ENCODE measurements at places on chromosomes 16 and 17.

GRCh38 chr17:32502710-32503109 is 15.9 kb downstream of the CDK5R1 start:
- no peak for DNase-seq

DNA sequence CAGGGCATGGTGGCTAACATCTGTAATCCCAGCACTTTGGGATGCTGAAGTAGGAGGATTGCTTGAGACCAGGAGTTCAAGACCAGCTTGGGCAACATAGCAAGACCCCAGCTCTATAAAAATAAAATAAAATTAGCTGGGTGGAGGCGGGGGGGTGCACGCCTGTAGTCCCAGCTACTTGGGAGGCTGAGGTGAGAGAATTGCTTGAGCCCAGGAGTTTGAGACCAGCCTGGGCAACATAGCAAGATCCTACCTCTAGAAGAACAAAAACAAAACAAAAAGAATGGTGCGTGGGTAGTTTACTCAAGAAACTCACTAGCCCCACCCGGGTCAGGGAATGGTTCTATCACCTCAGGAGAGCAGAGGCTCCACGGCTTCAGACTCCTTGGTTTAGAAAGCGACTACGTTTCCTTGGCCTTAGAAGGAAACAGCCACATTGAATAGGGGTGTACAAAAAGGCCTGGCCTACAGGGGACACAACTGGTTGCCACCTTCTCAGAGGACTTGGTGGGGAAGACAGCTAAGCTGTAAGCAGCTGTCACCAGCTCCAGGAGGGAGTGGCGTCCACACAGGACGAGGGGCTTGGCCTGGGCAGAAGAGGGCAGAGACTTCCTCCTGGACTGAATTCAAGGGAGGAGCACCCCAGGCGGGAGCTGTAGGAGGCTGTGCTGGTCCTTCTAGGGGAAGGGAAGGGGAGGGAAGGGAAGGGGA is 716 bp downstream of the TK1 start:
- DNase-seq = no peak

DNA sequence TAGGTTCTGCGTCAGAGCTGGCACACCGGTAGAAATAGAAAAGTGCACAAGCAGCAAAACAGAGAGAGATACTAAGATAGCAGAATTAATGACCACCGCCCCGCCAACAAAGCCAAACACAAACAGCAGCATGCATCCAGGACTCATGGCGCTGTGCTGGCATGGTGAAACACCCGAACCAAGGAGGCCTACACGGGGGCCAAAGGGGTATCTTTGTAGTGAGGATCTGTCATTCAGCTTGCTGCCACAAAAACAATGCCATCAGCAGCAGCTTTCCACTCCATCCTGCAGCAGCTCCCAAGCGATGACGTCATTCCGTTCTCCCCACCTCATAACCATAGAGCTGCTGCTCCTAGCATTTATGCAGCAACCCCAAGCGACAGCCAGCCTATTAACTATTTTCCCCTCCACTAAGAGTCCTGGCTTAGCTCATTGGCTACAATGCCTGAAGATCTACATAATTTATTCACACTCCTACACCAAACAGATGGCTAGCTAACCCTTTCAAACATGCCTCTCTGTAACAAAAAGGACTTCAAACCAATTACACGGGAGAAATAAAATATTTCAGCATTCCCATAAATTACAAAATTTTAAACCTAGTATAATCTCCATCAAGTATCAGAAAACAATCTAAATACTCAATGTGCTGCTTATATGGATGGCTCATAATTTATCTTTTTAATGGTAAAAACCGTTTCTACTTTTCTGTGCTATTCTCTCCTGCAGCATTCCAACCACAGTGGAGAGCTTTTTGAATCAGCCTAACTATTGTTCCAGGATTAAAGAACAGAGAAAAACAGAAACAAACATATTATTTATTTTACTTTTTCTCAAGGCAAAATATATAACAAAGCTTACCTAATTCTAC is 73.9 kb downstream of the SPAG9 start:
- peak; percentile 98 for DNase-seq

GRCh38 chr16:78323315-78323714 is 223.9 kb downstream of the WWOX start:
- DNase-seq = no peak

- DNase-seq = no peak
These were observed 3.1 kb upstream of the KRT36 start for GRCh38 chr17:41492771-41493170.

DNA sequence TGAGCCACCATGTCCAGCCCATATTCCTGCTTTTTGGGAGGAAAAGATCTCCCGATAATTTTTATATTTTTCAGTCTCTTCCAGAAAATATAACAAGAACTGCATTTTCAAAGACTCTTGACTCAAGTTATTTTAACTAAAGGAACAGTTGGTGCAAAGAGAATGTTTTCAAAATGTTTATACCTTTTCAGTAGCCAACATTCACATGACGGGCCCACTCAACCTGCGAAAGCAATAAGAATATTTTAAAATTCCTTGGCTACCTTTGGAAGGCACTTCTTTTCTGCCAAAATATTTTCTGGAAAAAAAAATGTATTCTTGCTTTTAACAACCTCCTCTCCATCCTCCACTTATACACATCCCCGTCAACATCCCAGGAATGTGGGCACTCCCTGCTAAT is 140.3 kb downstream of the ZNF18 start:
- no peak for DNase-seq

DNA sequence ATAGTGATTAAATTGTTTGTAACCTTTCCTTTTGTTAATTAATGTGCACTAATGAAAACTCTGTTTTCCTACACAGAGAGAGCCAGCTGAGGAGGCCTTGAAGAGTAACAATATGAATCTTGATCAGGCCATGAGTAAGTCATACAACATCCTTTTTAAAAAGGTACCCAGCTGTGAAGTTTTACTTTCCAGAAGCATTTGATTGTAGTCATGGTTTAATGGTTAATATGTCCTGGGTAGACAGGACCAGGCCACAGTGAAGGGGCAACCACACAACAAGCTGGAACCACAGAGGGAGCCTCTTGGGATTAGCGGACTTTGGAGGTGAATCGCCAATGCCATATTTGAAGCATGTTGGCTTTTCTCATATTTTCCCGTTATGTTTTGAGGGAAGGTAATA is 55.6 kb downstream of the TMC6 start:
- no peak for DNase-seq

DNA sequence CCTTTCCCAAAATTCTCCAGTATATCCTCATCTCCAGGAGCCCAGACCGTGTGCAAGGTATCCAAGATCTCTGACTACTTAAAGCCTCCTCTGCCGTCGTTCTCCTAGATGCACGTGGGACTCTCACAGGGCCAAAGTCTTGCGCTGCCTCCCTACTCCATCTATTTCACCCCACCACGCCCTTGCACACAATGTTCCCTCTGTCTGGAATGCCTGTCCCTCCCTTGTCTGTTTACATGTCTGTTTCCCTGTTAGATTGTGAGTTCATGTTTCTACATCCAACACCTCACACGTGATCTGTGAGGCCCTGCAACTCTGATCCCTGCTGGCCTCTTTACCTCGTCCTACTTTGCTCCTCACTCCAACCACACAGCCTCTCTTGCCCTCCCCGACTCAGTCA is 4.9 kb upstream of the FZD2 start:
- no peak for DNase-seq
